ENCODE measurements at places on chromosomes 7 and 10. TPM values are rescaled to one million over a fixed set of nuclear protein-coding genes. Genes with fewer than 3 reads are reported as not detected.

- no peak for DNase-seq
Measured at GRCh38 chr7:53596230-53596629, 560.8 kb downstream of the POM121L12 start.

CCL24 gene
- not detected for total RNA-seq

GRID1 gene
- total RNA-seq = not detected

DNA sequence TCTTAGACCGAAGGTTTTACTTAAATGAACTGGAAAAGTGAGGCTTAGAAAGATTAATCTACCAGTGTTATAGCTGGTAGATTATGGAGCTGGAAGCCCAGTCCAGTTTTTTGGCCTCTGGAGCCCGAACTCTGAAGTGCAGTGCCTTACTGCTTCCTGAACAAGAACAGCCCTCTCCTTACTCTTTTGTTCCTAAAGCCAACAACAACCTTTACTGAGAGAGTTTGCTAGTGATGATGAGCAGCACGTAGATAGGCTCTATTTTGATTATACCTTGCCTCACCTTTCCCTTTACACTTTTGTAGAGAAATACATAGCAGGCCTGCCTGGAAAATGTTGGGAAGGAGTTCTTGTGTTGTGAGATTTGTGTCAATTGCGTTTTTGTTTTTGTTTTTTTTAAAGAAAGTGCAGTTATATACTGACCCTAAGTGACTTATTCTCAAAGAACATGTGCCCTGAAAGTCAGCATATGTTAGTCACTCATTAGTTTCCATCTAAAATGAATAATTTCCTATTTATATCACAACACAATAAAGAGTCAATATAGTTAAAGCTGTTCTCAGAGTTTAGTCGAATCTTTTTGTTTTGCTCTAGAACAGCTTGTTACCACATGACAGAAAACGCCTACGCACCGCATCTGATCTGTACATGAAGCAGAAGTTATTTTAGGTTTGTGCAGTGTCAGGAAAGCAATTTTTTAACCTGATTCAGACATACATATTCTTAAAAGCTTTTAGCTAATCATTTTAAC is 33.0 kb downstream of the PLEKHA1 start:
- DNase-seq = peak; percentile 46

PLAC9 gene
- not detected for total RNA-seq

WIPF3 gene
- total RNA-seq = 0.10 TPM
